ENCODE measurements at places on chromosomes 3 and 15. TPM values are rescaled to one million over a fixed set of nuclear protein-coding genes. Genes with fewer than 3 reads are reported as not detected.
A peak's percentile ranks its signal among the peaks of the same experiment; 100 is the strongest.

EPHA3 gene
- 5.1 TPM for total RNA-seq

ABCF3 gene
- 60.9 TPM for total RNA-seq

PLAAT1 gene
- 0.96 TPM for total RNA-seq

ZNF662 gene
- total RNA-seq = 9.6 TPM

KLHL40 gene
- total RNA-seq = not detected

CCDC51 gene
- 11.4 TPM for total RNA-seq

PRTG gene
- 8.6 TPM for total RNA-seq

VGLL3 gene
- 61.5 TPM for total RNA-seq

XPC gene
- 36.1 TPM for total RNA-seq

AGBL1 gene
- 6.5 TPM for total RNA-seq

SLC28A2 gene
- total RNA-seq = 0.35 TPM

DNA sequence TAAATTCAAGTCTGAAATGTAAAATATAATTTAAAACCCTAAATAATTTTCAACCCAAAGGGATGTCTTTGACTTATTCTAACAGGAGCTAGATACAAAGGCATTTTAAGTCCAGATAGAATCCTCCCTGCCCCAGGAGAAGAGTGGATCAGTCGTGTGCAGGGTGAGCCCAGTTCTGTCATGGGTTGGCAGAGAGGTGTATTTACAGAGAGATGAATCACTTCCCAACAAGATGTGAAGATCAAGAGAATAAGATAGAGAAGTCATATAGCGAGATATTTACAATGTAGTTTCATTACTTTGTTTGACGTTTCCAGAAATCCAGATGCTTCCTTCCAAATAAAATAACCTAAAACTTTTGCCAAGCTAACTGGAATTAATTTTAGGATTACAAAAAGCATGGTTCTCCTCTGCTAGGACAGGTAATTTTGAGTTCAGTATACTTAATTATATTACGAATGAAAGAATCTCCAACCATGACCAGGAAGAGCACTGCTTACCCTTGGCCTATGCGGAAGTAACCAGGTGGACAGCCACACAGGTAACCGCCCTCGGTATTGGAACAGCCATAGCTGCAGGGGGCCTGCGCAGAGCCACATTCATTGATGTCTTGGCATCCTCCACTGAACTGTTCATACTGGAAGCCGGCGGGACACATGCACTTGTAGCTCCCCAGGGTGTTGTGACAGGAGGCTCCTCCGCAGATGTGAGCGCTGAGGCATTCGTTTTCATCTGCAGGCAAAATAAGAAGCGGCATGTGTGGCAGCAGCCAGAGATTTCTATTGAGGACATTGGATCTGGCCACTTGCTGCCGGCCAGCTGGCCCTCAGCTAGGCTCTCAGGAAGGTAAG is 84.0 kb downstream of the DUT start:
- DNase-seq = no peak

- DNase-seq = no peak
Measured at GRCh38 chr15:35000511-35000910, 12.4 kb upstream of the ZNF770 start.

DNA sequence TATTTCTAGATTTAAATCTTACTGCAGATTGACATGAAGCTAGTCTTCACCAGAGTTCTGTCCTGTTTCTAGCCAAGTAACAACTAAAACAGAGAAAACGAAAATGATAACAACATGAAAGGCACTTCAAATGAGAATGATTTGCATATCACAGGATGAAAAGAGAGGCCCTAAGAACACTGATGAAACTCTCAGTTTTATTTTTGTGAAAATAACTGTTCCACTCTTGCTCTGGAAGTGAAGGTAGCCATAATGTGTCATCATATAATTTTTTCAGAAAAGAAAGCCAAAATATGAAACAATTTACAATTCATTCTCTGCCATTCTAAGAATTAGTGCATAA is 274.4 kb downstream of the ADAMTSL3 start:
- no peak for DNase-seq

- no peak for DNase-seq
Measured at GRCh38 chr3:190180268-190180667, 59.6 kb upstream of the P3H2 start.

- no peak for DNase-seq
Measured at GRCh38 chr15:34336991-34337556, 507 bp downstream of the SLC12A6 start.

DNA sequence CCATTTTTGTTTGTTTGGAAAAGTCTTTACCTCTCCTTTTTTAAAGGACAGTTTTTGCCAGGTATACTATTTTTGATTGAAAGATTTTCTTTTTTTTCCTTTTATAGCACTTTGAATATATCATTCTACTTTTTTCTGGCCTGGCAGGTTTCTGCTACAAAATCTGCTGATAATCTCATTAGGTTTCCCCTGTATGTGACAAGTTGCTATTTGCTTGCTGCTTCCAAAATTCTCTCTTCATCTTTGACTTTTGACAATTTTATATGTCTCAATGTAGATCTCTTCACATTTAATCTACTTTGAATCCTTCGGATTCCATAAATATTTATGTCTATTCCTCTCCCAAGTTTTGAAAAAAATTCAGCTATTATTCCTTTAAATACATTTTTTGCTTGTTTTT is 838.5 kb downstream of the IGSF11 start:
- no peak for DNase-seq

DNA sequence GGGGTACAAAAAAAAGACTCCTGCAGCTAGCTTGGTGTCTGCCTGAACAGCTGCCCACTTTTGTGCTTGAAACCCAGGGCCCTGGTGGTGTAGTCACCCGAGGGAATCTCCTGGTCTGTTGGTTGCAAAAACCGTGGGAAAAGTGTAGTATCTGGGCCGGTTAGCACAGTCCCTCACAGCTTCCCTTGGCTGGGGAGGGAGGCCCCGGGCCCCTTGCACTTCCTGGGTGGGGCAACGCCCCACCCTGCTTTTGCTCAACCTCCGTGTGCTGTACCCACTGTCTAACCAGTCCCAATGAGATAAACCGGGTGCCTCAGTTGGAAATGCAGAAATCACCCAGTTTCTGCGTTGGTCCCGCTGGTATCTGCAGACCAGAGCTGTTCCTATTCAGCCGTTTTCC is 211.7 kb upstream of the ZPLD1 start:
- DNase-seq = peak; percentile 59

- DNase-seq = no peak
Measured at GRCh38 chr15:74193299-74193718, 9.3 kb downstream of the STRA6 start.

DNA sequence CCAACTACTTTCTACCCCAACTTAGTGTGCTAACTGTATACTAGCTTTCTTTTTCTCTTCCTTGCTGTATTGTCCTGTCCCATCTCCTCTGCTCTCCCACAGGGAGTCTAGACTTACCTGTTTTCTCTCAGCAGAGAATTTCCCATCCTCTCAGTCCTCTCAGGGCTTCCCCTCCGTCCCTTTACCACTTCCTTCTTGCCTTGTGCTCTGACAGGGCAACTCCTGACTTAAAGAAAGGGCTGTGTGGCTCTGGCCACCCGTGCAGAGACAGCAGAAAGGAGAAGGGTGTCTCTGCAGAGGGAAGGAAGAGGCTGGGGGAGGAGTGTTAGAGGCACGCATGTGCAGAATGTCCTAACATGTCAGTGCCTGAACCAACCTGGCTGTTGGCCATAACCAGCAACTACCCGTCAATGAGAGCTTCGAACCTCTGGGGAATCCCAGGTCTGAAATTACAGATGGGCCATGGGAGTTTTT is at the start of gene GCSAM:
Gene GCSAM (minus strand): TSS at position 274 of the 474 bp plus-strand sequence. CDS start 128 bp downstream, at position 146.
- no peak for DNase-seq

DNA sequence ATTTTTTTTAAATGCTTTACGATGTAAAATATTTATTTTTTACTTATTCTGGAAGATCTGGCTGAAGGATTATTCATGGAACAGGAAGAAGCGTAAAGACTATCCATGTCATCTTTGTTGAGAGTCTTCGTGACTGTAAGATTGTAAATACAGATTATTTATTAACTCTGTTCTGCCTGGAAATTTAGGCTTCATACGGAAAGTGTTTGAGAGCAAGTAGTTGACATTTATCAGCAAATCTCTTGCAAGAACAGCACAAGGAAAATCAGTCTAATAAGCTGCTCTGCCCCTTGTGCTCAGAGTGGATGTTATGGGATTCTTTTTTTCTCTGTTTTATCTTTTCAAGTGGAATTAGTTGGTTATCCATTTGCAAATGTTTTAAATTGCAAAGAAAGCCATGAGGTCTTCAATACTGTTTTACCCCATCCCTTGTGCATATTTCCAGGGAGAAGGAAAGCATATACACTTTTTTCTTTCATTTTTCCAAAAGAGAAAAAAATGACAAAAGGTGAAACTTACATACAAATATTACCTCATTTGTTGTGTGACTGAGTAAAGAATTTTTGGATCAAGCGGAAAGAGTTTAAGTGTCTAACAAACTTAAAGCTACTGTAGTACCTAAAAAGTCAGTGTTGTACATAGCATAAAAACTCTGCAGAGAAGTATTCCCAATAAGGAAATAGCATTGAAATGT is 15.6 kb downstream of the THBS1 start:
- DNase-seq = no peak

- DNase-seq = no peak
Measured at GRCh38 chr3:147427746-147428145, 18.6 kb downstream of the ZIC1 start.

GRCh38 chr3:61765157-61765876 is 203.9 kb downstream of the PTPRG start:
- DNase-seq = no peak

- no peak for DNase-seq
Measured at GRCh38 chr15:58839485-58839884, 68.4 kb downstream of the MINDY2 start.

GRCh38 chr15:94353488-94353820 is 122.1 kb downstream of the MCTP2 start:
- no peak for DNase-seq

DNA sequence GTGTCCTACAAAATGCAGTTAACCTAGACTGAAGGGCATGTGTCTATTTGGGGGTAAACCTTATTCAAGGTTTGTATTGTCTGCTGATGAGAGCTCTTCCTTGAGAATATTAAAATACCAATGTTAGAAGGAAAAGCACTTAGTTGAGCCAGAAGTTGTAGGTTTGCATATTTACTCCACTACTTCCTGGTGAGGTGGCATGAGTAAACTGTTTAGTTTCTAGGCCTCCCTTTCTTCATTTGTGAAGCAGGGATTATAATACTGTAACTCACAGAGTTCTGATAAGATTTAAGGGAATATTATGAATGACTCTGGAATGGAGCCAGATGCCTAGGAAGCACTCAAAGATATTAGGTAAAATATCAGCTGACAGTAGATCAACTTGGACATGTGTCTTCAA is 46.7 kb downstream of the CD200R1L start:
- DNase-seq = no peak

GRCh38 chr3:108021131-108021530 is 69.7 kb downstream of the CD47 start:
- no peak for DNase-seq

DNA sequence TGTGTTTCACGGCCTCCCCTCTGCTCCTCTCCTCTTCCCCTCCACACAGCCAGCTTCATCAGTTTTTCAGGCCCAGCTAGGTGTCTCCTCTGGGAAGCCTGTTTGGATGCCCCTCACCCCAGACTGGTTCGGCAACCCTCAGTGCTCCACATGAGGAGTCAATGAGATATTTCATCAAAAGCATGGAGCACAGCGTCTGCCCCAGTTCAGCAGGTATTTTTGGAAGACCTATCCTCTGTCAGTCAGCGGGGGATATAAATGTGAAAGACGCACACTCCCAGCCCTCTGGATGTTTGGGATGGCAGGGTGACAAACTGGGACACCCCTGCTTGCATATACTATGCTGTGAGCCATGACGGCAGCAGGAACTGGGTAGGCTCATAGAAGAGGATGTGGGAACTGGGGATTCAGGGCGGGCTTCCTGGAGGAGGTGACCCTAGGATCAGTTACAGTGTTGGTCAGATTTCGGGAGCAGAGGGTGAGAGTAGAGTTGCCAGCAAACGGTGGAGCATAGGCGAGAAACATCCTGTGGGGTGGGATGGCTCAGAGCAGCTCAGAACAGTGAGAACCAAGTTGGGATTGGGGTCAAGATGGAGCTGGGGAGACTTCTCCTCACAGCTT is 42.9 kb downstream of the PXYLP1 start:
- DNase-seq = no peak

DNA sequence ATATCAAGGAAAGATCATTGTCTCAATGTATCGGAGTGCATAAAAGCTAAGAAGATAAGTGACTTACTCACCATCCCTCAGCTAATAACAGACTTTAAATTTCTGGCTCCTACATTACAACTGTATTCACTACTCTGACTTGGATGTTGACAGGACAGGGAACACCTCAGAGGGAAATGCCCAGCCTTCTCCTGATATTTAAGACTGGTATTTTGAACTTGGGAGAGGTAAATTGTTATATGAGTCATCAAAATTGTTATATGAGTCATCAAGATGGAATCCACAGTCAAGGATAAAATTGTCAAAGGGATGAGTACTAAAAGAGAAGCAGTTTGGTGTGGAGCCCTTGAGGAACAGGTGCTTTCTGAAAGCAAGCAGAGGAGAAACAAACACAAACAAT is 961.4 kb downstream of the VGLL3 start:
- DNase-seq = no peak

- no peak for DNase-seq
Measured at GRCh38 chr3:194691481-194692283, 6.0 kb downstream of the FAM43A start.

GRCh38 chr3:165641569-165642310 is 195.5 kb downstream of the BCHE start:
- no peak for DNase-seq

- DNase-seq = no peak
Measured at GRCh38 chr15:61171209-61171608, 57.9 kb downstream of the RORA start.

DNA sequence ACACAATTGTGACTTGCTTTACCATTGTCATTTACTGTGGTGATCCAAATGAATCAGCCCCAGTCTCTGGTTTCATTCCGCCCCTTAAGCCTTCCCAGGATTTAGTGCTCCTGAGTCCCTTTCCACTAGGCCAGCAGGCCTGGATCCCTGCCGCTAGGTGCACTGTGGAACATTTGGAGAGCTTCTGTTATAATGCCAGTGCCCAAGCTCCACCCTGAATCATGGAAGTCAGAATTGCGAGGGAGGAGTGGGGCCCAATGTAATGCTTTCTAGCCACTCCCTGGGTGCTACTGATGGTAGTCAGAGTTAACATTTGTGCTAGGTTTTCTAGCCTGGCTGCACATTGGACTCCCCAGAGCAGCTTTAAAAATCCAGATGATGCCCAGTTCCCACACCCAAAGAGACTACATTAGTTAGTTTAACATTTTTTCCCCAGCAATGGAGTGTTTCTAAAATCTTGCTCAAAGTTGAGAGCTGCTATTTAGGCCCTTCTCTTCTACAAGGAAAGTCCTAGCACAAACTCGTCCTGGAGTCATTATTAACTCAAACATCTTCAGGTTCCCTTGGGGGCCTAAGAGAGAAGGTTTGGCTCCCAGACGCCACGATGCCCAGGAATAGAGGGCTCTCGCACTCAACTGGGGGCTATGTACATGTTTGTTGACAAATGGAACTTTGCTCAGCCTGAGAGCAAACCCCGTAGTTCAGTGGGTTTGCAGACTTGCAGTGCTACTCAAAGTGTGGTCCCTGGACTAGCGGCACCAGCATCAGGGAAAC is 366.7 kb upstream of the PROK2 start:
- no peak for DNase-seq

- peak; percentile 56 for DNase-seq
Measured at GRCh38 chr15:45117308-45118130, 3.4 kb downstream of the DUOXA2 start.

- no peak for DNase-seq
Measured at GRCh38 chr15:29259233-29259632, 10.4 kb downstream of the NSMCE3 start.

GRCh38 chr15:78085928-78086327 is 6.4 kb upstream of the SH2D7 start:
- DNase-seq = no peak

GRCh38 chr3:126084768-126085180 is 850 bp upstream of the SLC41A3 start:
- DNase-seq = no peak

- DNase-seq = peak; percentile 13
Measured at GRCh38 chr3:10529809-10530208, 24.4 kb upstream of the ATP2B2 start.
